ENCODE measurements at places on chromosomes 16 and 17.

DNA sequence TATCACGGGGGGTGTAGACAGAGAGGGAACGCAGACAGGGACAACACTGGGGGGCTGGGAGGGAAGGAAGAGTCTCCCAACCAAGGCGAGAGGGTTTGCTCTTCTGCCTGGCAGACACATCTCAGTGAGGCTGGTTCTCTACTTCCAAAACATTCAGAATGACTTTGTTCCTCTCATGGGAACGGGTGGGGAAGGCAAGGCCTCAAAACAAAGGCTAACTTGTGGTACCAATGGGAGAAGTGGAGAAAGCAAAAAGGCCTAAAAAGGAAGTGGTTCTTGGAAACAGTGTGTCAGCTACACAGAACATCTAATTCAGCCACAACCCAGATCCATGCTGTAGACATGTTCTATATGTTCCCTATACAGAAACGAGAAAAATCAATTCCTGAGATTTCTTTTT, 7.5 kb downstream of the FLOT2 start:
- no peak for DNase-seq

- no peak for DNase-seq
These were observed 163.8 kb upstream of the TBX2 start for GRCh38 chr17:61235827-61236197.

DNA sequence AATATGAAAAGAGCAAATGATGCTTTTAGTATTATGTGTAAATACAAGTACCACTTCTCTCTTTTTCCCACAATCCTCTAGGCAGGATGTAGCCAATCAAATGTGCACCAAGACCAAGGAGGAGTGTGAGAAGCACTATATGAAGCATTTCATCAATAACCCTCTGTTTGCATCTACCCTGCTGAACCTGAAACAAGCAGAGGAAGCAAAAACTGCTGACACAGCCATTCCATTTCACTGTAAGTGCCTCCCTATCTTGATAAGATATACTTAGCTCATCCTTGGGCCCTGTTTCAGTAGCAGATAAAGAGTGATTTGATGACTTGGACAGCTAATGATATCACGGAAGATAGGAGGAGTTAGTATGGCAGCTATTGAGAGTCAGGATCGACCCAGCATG, 33.7 kb downstream of the TADA2A start:
- DNase-seq, result no peak

- DNase-seq, result no peak
These were observed 423.9 kb downstream of the WWOX start for GRCh38 chr16:78523212-78523985.

DNA sequence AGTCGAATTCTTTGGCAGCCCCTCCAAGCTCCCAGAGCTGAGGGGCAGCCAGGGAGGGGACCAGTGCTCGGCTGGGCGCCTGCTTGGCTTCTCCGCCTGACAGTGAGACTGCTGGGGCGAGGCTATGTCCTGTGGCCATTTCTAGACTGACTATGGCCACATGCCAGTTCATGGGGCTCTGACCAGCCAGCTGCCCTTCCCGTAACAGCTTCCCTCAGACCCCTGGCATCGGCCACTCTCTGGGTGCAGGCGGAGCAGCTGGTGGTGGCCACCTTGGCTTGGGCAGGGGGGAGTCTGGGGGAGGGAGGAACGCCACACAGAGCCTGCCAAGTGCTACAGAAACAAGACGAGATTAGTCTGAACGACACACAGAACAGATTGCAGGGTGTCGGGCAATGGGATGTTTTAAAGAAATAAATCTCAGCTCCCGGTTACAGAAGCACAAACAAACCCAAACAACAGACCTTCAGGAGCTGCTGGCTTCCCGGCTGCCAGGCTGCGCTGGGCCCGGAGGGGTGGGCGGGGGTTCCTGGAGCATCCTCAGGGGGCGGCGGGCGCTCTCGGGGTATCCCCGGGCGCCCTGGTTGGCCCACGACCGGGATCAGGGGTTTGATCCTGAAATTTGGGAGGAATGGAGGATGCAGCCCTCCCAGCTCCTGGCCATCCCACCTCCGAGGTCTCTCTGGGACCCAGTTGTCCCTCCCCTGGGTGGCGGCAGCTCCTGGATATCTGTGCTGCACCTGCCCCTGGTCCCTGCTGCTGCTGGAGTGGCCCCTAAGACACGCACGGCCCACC, 34.5 kb downstream of the TBC1D16 start:
- DNase-seq, result no peak

GRCh38 chr16:83900571-83900970, 1.7 kb downstream of the MLYCD start:
- no peak for DNase-seq

DNA sequence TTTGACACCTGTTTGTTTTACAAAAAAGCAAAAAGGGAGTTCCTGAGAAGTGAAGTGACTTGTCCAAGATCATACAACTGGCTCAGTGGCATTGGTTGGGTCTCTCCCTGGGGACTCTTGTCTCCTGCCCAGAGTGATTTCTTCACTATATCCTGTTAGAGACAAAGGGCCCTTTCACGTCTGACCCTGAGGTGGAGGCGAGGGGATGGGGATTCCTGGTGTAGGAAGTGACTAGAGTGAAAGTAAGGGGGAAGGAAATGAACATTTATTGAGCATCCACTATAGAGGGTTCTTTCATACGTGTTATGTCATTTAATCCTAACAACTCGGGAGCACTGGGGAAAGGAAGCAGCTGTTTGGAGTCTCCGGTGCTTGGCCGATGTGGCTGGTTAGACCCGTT, 9.0 kb downstream of the ITGB3 start:
- DNase-seq, result no peak

- DNase-seq, result no peak
These were observed 188.5 kb downstream of the MSI2 start for GRCh38 chr17:57444682-57445450.

DNA sequence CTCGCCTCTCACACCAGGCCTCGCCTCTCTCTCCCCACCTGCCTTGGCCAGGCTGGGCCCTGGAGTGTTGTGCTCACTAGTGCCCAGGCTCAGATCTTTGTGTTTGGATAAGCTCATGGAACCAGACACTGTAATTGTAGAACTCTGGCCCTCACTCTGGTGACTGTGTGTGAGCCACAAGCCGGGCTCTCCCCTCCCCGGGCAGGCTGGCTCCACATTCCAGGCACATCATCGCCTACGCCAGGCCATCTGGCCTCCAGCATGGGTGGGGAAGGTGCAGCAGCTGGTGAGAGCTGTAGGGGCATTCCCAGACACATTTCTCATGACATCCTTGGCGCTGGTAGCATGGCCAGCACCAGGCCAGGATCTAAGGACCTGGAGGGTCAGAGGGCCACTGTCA, 202.3 kb downstream of the RAB11FIP4 start:
- DNase-seq, result no peak

DNA sequence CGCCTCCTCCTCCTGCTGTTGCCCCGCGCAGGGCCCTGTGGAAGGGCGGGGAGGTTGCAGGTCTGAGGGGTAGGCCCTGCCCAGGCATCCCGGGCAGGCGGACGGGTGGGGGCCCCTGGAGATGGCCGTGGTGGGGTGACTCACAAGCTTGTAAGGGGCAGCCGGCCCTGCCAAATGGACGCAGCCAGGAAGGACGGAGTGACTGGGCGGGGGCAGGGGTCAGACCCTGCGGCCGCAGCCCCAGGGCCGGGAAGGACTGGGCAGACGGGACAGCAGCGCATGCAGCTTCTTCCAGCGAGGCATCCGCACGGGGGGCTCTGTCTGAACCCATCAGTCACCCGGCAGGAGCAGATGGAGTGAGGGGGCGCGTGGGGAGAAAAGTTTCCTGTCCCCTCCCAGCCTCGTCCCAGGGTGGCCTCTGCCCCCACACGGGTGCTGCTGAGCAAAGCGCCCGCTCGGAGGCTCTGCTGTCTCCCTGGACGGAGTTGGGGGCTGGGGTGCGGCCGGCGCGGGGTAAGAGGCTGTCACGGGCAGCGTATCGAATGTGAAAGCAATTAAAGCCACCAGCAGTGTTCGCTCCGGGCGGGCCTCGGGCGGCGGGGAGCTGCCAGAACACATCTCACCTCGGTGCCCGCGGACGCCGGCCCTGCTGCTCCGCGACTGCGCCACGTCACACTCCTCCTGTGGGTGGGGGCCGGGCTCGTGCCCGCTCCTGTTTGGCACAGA, 5.4 kb upstream of the PRR35 start:
- DNase-seq, result no peak

DNA sequence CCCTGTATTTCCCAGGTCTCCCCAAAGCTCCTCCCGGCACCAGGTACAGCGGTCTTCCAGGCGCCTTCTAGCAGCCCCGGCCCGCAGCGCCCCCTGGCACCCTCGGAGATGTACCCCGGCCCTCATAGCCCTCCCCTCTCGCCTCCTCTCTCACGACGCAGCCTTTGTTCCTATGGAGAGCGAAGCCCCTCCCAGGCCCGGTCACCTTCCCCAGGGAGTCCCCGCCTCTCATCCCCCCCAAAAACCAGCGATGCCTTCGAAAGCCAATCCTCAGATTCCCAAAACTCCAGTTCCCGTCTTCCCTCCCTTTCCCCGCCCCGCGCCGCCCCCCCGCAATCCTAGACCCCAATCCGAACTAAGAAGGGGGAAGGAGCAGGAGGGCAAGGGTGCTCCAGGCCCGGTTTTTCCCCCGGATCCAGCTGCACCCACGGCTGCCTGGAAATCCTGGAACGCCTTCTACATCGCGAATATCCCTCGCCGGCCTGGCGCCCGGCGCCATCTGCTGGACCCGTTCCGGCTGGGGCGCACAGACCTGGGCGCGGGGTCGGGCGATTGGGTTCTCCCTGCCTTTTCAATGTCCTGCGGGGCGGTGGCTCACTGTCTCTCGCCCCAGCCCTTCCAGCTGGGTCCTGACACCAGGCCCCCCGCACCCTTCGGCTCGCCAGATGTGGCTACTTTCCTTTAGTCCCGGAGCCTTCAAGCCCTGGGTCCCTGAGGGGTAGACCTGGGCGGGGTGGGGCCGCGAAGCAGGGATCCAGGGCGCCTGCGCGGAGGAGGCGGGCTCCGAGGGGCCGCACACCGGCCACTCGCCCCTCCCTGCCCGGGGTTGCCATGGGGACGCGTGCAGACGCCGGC, at the start of gene DNAH2:
Gene DNAH2, plus strand, starts transcription at position 844 of the 855 bp plus-strand sequence. CDS start 1,991 bp downstream, outside the sequence.
- DNase-seq, result no peak

GRCh38 chr17:47905221-47905733, 9.2 kb downstream of the SP2 start:
- no peak for DNase-seq

GRCh38 chr16:88062341-88063210, 111.3 kb downstream of the BANP start:
- no peak for DNase-seq

GRCh38 chr17:62219221-62219899, 154.3 kb upstream of the MED13 start:
- no peak for DNase-seq

- no peak for DNase-seq
These were observed 15.7 kb upstream of the BAHCC1 start for GRCh38 chr17:81379523-81379942.

DNA sequence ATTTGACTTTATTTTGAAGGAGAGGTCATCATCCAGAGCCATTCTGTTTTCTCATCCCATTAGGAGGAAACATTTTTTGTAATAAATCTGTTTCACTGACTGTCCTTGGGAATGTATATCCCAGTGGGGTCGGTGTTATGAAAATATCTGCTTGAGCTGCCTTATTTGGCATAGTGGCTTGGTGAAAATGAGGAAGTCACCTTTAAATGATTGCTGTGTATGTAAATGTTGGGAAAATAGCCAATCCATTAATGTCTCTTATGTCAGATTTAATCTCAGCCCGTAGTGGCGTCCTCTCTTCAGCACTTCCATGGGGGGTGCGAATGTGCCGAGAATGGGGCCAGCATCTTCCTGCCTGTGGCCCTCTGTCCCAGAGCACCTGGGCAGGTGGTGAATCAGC, 57.6 kb downstream of the BANP start:
- no peak for DNase-seq

DNA sequence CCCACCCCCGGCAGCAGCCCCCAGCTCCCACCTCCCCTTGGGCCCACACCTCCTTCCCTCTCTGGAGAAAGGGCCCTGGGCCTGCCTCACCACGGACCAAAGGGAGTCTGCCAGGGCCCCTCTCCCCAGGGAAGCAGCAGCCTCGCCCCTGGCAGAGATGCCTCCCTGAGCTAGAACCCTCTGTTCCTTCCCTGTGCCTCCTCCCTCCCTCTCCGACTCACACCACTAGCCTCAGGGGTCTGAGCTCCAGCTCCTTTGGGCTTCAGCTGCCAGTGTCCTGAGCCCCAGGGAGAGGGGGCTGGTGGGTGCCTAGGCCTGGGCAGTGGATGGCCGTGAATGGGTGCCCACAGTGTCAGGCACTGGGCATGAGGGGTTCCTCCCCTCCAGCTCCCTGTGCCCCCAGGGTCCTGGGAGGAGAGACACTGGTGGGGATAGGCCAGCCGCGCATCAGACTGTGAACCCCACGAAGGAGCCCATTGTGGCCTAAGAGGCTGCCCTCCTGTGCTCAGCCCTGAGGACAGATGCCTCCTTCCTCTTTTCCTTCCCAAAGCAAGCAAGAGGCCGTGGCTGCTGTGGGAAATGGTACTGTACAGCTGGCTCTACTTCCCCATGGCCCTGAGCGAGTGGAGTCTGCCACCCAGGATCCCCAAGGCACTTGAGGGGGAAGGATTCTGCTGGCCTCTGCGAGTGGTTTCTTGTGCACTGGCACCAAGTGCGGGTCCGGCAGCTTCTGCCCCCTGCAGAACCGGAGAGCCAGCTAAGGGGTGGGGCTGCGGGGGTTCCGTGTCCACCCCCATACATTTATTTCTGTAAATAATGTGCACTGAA, 20.7 kb downstream of the MMP15 start:
- DNase-seq, result no peak

- no peak for DNase-seq
These were observed 22.8 kb downstream of the NUP85 start for GRCh38 chr17:75228305-75228704.

GRCh38 chr16:4060009-4060408, 56.2 kb downstream of the ADCY9 start:
- DNase-seq, result no peak

DNA sequence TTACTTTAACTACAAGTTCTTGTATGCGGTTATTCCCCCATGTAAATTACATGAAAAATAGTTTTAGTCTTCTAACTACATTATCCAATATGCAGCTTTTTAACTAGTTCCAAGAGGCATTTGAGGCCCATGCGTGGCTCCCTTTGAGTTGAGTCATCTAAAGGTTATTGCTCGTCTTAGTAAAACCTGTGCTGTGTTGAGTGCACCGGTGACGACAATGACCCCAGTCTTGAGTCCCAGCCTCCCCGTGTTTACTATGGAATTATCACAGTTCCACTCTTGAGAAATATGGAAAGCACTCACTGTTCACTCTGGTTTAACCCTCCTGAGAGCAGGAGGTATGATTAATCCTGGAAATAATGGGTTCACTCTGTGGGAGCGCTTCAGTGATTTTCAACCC, 119.2 kb downstream of the PITPNC1 start:
- DNase-seq, result no peak

DNA sequence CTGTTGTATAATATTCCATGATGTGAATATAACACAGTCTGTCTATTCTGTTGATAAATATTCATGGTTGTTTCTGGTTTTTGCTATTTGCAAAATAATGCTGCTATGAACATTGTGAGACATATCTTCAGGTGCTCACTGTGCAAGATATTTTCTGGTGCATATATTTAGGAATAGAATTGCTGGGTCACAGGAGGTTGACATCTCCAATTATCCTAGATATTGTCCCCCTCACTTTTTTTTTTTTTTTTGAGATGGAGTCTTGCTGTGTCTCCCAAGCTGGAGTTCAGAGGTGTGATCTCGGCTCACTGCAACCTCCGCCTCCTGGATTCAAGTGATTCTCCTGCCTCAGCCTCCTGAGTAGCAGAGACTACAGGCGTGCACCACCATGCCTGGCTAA, 14.5 kb upstream of the MYO18A start:
- DNase-seq, result no peak
